Caco-2 (cell line): ENCODE measurements at places on chromosomes 3 and 15. TPM values are rescaled to one million over a fixed set of nuclear protein-coding genes. Genes with fewer than 3 reads are reported as not detected.

The OR5K2 gene
- not detected in 2 replicates for total RNA-seq

The PPP4R2 gene
- 91.3 and 93.6 TPM in 2 replicates for total RNA-seq

The WNT7A gene
- 0.58 and 1.1 TPM in 2 replicates for total RNA-seq

The SMAD3 gene
- total RNA-seq = 51.5 and 54.8 TPM in 2 replicates

- no peak for DNase-seq
Measured at GRCh38 chr15:50968353-50968752, 59.9 kb downstream of the AP4E1 start.

GRCh38 chr3:29515451-29515850 is 234.6 kb downstream of the RBMS3 start:
- no peak for DNase-seq

DNA sequence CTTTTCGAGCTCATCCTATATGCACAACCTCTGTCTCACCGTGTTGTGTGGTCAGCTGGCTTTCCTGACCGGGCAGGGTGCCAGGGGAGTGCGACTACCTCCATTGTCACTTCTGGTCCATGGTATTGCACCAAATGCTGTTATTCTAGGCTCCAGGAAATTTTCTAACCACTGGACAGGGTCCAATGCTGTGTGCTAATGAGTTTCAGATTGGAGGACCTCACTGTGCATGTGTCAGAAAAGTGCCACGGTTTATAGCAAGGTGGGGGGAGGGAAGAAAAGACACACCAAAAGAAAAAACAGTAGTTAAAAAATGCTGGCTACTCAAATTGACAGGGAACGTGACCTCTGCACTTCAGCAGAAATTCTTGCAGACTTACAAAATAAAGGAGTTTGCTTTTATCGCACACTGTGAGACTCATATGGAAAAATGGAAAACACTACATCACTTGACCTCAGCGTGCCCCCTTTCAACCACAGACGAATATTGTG is 480.1 kb downstream of the FOXP1 start:
- DNase-seq = no peak

GRCh38 chr3:179072100-179072438 is 460 bp upstream of the ZMAT3 start:
- DNase-seq = no peak

DNA sequence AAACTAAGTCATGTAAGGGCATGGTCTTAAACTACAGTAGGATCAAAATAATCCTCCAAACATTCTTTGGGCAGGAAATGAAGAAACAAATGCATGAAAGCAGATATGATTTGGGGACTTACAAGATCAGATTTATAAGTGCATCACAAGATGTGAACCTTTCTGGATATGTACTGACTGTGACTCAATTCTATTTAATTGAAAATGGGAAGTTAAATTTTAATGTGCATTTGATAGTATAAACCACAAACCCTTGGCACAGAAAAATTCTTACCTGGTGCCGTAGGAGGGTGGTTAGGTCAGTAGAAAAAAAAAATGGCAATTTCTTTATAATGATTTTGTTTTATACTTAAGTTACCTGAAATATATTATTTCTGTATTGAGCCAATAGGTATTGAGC is 262.5 kb upstream of the TGFBR2 start:
- no peak for DNase-seq

The MAP1A gene
- total RNA-seq = 0.84 and 0.88 TPM in 2 replicates

The ISLR2 gene
- total RNA-seq = not detected in 2 replicates

- DNase-seq = no peak
Measured at GRCh38 chr15:98528046-98528725, 120.2 kb upstream of the IGF1R start.

GRCh38 chr3:140559546-140559945 is 118.3 kb upstream of the TRIM42 start:
- no peak for DNase-seq

GRCh38 chr3:51982352-51982837 is 940 bp upstream of the ACY1 start:
- DNase-seq = peak; percentile 93

The ADAMTS17 gene
- total RNA-seq = 1.5 and 2.0 TPM in 2 replicates

DNA sequence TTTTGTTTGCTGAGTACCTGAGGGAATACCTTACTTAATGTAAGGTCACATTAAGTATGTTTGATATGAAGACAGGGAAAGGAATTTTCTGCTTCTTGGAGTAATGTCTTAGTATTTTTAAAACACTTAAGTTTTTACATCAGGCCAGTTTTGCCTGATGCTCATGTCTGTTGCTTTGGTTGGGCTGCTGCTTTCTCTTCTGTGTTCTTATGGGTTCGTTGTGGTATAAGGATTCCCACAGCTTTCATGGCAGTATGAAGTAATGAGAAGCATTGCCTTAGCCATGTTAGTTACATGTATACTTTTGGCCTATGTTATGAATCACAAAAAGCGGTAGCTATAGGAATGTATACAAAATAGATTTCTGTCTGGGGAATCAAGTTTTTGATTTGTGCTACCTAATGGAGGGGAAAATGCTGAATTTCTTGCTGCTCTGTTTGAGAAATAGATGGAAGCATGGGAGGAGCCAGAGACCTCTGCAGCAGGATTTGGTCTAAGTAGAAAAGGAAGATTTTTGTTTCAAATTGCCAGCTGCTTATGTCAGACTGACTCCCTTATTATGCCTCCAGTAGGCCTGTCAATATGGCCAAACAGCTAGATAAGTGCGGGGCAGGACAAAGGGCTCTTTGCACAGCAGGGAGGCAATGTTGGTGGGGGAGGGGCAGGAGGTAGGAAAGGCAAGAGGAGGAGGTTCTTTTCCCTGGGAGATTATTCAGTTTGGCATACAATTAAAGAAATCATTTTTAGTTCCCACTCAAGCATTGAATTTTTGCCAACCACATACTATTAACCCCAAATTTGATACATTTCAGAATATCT is 5.2 kb downstream of the SETD5 start:
- peak; percentile 82 for DNase-seq

DNA sequence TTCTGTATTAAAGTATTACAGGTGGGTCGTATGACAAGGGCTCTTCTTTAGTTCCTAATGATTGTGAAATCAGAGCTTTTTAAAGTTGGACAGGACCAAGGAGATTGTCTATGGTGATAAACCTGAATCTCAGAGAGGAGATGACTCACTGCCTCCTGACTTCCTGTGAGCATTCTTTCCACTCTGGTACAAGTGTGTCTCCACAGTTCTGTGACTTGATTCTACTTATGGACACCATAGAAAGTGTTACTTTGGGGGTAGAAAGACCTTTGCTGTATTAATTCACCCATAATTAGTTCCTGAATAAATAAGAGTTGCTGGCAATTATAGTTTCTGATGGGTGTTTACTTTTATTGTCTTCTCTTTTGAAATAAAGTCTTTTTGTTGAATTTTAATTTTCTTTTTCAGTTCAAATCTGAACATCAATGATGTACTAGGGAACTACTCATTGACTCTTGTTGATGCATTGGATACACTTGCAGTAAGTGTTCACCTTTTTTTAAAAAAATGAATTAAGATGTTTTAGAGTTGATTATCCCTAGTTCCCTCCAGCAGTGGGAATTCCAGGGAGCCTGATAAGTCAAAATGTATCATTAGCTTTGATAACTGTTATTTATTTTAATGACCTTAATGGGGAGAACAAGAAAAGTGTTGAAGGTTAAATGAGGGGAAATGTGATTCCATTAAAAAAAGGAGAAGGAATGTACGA is 7.4 kb downstream of the EDEM1 start:
- no peak for DNase-seq

DNA sequence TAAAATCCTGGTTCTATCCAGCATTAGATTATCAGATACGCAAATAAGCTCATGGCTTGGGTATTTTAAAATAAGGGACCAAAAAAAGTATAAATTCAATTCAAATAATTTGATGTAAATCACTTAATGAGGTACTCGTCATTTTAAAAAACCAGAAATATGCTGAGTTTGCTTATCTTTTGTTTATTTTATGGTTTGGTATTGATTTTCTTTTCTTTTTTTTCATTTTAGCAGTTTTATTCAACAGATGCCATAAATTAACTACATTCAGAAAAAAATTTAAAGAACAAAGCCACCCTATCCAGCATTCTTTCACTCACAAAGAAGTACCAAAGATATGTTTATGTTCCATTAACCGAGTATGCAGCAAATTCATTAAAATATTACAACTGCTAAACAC is 22.6 kb downstream of the DENND4A start:
- no peak for DNase-seq

DNA sequence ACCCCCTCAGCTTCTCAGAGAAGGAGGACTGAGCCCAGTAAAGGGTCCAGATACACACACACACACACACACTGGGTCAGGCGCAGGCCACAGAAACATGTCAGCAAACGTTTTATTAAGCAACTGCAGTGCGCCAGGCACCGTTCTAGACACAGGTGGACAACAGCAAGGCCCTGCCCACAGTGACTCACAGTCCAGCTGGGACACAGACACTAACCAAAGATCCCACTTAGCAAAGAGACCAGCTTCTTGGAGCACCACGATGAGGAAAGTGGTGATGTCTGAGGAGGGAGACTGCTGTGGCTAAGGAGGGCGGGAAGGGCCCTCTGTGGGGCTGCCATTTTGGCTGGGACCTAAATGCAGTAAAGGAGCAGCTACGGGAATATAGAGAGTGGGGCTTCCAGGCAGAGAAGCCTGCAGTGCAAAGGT is 2.8 kb upstream of the VILL start:
- DNase-seq = no peak
